ENCODE measurements at places on chromosomes 12 and 14. TPM values are rescaled to one million over a fixed set of nuclear protein-coding genes. Genes with fewer than 3 reads are reported as not detected.

DNA sequence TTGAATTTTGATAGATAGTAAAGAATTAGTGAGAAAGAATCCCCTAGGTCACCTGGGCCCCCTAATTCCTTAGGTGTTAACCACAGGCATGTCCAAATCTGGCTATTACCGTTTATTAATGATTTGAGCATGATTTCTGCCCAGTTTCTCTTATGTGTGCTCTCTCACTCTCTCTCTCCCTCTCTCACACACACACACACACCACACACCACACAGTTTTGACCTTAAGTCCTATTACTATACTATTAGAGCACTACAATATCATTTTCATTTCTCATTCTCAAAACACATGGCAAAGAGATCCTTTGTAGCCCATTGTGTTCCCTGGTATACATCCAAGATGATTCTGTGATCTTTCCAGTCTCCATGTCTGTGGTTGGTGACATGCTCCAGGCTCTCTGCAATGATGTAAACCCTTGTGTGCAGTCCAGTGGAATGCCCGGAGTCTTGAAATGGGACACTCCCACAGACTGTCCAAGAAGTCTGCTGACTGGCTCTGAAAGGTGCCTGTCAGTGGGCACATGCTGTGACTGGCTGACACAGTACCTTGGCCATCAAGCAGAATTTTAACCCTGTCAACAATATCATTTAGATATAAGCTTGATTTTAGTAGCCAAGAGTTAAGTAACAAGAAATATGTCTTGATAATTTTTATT is 96.2 kb downstream of the FIGNL2 start:
- no peak for DNase-seq
- no peaks in the 10 kb centered on the region for H3K36me3 ChIP-seq
- H3K27me3 ChIP-seq, result no peaks in the 10 kb centered on the region
- no peak overlapping the region for H3K4me3 ChIP-seq

GRCh38 chr14:103563226-103563620 is 463 bp downstream of the COA8 start:
- peak overlapping the region; percentile 97 for H3K4me3 ChIP-seq
- H3K27ac ChIP-seq, result peak overlapping the region; percentile 99
- no peaks in the 10 kb centered on the region for H3K27me3 ChIP-seq
- no peaks in the 10 kb centered on the region for H3K4me1 ChIP-seq

DNA sequence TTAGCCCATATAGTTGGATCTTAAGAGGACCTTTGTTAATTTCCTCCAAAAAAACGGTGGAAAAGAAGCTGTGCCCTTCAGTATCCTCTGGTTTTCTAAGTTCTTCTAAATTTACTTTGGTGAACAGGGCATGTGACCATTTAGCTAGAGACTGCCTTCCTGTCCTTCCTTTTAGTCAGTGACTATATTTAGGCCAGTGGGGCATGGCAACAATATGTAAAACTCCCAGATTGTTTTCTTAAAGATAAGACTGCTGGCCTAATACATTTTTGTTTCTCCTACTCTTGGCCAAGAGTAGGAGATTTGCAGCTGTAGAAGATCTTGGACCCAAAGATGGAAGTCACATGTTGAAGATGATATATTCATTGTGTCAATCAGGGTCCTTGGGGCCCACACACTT is 325.1 kb upstream of the DCN start:
- H3K4me3 ChIP-seq, result no peak overlapping the region
- no peaks in the 10 kb centered on the region for H3K4me1 ChIP-seq
- no peaks in the 10 kb centered on the region for H3K36me3 ChIP-seq
- H3K27ac ChIP-seq, result no peak overlapping the region
- DNase-seq, result no peak

Gene NKX2-1
- total RNA-seq, result not detected
